ENCODE measurements at places on chromosomes 4 and X. TPM values are rescaled to one million over a fixed set of nuclear protein-coding genes. Genes with fewer than 3 reads are reported as not detected.

Gene MAGIX
- total RNA-seq, result 5.0 TPM

Gene ELF4
- 1.7 TPM for total RNA-seq

Gene NALF2
- total RNA-seq, result not detected

Gene NXF2
- total RNA-seq, result not detected

Gene RHOXF2B
- total RNA-seq, result not detected

Gene PNMA6A
- total RNA-seq, result not detected

Gene RTL5
- 0.71 TPM for total RNA-seq

DNA sequence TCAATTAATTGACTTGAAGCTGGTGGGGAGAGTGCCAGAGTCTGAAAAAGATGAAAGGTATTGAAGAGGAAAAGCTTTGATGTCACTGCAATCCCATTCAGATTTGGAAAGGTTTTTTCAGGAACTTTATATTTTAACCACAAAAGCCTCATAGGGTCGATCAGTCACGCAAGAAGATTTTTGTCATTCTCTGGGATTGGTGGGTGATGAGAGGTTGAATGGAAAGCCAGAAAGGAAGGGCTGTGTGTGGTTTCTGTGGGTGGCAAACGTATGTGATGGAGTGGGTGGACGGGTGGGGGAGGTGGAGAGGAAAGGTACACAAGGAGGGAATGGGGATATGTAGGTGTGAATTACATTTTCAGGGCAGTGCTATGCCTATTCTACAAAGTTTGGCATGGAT lies 173.8 kb upstream of the SCML1 start:
- DNase-seq, result no peak

DNA sequence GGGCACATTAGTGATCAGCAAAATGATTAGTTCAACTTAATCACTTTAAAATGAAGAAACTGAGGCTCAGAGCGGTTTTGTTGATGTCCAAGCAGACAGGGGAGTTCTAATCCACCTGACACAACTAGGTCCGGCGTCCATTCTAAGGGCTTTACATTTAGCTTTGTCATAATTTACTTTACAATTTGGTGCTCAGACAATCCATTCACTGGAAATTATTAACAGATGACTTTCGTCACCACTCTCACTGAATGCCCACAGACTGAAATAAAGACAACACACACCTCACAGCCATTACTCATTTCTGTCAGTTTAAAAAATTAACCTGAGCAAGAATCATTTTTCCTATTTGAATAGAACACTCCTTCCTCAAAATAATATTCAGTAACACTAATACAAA lies 10.8 kb downstream of the NR3C2 start:
- no peak for DNase-seq

DNA sequence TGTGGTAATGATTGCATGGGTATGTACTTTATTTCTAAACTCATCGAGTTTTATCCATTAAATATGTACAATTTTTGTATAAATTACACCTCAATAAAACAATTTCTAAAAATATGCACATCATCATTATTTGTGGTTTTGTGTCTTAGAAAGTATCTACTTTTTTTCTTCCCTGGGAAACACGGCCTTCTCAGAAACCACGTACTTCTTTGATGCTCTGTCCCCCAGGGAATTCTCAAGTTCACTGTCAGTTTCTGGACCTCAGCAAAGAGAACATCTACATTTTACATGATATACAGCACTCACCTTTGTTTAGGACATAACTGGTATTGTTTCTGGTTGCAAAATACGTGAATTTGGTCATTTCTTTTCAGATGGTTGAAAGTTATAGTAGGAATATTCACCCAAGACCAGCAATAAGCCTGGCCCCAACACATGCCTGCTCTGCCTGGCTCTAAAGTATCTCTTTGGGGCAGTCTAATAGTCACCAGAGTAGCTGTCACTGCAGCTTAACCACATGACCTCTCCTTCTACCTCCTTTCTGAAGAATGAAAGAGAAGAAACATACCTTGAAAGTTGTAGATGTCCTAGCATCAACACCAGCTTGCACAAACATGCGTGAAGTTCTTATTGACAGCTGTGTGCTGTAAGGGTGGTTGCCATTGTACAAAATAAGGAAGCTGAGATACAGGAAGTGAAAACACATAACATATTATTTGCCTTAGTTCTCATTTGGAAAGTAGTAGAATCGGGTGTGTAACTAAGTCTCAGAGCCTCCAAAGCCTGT lies 48.4 kb upstream of the SPANXN4 start:
- DNase-seq, result no peak

GRCh38 chrX:47499293-47499692 lies 16.3 kb upstream of the ZNF41 start:
- DNase-seq, result no peak

DNA sequence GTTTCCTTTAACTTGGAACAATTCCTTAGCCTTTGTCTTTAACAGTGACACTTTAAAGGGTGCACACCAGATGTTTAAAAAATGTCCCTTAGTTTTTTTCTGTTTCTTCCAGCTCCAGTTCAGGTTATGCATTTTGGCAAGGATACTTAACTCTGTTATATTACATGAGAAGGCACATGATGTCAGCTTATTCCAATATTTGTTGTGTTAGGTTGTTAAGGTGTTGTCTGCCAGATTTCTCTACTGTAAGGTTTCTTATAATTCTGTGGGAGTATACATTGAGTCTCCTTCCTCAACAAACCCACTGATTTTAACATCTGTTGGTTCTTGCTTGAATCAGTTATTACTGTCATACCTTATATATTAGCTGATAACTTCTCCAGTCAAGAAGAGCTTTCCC lies 33.3 kb downstream of the REST start:
- DNase-seq, result no peak

- no peak for DNase-seq
These were observed 47.1 kb downstream of the ALG13 start for GRCh38 chrX:111728096-111728495.

DNA sequence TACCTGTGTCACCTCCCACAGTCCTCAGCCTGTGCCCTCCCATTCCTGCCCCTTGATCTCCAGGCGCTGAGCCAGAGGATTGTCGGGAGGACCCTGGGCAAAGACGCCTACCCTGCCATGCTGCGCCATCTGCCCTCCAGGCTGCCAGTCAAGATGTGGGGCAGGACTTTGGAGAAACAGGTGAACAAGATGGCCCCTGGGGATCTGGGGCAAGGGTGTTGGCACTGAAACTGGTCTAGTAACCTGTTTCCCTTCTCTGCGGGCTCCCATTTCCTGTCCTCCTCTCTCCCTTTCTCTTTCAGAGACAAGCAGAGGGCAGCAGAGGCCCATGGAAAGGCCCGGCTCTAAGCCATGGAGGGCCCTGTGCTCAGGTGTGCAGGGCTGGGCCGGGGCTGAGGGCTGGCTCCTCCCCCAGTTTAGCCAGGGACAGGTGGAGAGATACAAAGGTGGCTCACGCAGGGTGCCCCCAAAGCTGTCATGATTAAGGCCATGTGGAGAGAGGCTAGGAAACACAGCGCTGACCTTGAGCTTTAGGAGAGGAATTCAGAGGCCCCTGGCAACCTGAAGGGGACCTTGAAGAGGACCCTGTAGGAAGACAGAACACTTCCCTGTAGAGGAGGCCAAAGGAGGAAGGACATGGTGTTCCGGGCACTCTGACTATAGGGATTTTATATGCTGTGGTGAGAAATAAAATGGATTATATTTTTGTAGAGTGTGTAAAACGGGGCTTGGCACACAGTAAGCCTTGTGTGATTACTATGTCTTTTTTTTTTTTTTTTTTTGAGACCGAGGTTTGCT lies at the start of gene GLOD5:
Gene GLOD5 (plus strand): TSS at position 74 of the 798 bp plus-strand sequence. CDS start 44 bp downstream, at position 118.
- DNase-seq, result no peak

- DNase-seq, result no peak
These were observed 76.7 kb upstream of the HS3ST1 start for GRCh38 chr4:11505221-11505971.

DNA sequence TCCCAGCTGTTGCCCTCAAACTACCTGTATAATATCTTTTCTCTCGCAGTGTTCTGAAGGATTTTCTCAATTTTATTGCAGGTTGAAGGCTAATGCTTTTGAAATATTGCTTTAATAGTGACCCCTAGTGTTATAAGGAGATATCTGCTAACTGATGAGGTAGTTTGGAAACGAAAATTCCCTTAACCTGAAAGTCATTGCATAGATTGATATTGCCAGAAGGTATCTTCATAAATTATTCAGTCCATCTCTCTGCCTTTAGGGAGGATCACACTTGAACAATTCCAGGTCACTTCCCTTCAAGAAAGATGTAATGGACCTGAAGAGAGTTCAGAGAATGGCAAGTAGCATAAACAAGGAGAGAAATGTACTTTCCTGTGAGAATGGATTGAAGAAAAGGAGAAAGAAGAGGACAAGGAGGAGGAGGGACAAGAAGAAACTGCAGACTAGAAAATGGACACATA lies 44.1 kb downstream of the TIGD4 start:
- DNase-seq, result no peak

- DNase-seq, result no peak
These were observed 6.7 kb downstream of the SLC7A11 start for GRCh38 chr4:138235419-138235952.

GRCh38 chrX:71859637-71860036 lies 51.0 kb upstream of the NHSL2 start:
- no peak for DNase-seq

DNA sequence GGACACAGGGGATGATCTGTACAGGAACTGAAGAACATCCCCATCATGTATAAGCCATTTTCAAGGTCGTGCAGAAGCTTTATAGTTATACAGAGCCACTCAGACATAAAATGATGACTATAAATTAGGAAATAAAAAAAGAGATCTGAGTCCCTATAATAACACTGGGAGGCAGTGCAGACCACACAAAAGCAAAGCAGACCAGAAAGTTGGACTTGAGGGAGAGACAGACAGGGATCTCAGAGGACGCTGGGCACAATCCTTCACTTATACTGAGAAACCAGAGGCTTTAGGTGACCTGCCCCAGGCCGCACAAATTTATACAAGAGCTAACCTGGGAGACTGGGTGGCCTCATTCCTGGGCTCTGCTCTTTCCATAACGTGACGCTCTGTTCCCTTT lies 70.5 kb downstream of the HADH start:
- DNase-seq, result no peak
